ENCODE measurements at places on chromosomes 4 and X.

GRCh38 chrX:12997906-12998687 lies 23.2 kb downstream of the TMSB4X start:
- no peak for DNase-seq

DNA sequence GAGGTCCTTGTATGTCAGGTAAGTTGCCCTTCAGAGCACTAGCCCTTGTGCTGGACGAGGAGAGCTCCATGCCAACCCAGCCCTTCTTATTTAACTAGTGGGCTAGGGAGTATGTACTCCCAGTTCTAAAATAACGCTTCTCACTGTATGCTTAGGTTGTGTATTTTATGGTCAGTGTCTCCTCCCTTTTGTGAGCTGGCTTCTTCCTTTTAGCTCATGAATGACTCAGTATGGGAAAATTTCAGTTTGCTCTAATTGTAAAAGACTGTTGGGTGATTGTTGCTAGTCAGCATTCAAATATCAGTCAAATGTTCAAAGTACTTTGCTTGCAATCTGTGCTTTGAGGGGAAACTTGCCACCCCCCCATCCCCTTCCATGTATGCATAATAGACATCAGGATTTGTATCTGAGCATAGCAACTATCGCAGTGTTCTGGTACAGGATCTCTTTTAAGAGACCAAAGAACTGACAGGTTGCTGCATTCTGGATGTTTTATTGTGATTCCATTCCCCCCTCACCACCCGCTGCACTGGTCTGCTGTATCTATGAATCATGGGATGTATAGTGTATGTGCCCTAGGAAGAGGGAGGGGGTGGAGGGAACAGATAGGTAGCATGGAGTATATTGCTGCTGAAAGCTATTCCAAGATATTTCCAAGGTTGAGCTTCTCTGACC lies 34.7 kb downstream of the DLG3 start:
- no peak for DNase-seq

GRCh38 chr4:184364100-184364921 lies 110.0 kb downstream of the IRF2 start:
- no peak for DNase-seq

DNA sequence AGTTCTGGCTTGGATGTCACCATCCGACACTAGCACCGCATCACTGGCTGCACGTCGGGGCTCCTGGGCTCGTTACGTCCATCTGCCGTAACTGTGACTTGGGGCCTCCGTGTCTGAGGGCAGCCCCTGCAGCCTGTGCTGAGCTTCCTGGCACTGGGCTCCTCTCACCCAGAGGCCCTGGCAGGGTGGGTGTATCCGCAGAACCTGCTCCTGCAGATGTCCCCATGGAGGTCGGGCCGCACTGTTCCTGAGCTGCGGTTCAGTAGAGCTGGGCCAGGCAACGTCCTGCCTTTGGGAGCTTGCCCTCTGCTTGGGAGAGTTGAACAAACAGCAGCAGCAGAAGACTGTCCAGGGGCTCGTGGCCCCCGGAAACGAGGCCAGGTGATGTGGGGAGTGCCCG lies 71.4 kb downstream of the RGS12 start:
- DNase-seq: no peak

DNA sequence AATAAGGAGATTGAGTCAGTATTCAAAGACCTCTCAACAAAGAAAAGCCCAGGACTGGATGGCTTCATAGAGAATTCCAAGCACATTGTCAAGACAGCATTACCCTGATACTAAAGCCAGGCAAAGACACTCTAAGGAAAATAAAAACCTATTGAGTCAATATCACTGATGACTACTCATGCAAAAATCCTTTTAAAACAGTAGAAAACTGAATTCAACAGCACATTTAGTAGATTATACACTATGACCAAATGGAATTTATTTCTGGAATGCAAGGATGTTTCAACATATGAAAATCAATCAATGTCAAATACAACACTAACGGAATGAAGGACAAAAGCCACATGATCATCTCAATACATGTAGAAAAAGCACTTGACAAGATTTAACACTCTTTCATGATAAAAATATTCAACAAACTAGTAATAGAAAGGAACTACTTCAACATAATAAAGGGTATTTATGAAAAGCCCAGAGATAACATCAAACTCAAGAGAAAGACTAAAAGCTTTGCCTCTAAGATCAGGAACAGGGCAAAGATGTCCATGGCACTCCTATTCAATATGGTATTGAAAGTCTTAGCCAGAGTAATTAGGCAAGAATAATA lies 633.3 kb downstream of the ANKRD50 start:
- no peak for DNase-seq

DNA sequence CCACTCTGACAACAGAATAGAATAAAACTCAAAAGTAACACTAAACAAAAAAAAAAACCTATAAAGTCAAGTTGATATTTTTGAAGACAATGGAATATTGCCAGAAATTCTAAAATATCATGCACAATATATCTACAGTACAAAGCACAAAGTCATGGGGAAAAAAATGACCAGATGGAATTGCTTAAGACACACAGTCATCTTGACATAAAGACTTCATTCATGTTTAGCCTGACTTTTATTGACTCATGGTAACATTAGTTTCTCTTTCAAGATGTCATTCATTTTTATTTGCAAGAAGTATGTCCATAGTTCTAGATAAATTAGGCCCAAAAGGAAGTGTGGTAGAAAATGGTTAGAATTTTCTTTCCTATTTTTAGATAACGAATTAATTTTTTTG lies 259.1 kb downstream of the CAMK2D start:
- DNase-seq: no peak

DNA sequence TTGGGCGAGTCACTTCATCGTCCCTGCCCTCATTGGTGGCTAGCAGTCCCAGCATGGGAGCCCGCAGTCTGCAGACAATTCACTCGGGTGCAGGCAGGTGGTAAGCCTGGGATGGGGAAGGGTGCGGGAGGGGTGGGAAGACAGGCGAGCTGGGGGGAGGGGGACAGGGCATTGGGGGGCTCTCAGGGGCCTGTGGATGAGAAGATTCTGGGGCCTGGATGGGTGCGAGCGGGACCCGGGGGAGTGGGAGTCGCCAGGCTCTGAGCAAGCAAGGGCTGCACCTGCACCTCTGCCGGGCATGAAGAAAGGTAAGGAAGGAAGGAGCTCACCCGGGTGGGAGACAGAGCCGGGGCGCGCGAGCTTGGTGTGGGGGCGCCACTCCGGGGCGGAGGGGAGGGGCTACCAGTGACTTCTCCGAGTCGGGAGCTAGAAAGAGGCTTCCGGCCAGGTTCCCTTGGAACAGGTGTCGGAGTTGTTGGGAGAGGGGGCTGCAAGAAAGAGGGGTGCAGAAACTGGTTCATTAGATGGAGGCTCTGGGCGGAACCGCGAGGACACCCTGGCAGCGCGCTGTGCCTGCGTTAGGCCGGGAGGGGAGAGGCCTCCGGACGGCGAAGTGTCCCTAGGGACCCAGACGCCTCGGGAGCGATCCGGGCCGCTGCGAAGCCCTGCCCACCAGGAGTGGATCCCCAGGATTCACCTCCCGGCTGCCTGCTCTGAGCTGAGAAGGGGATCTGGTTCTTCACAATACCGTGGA lies 103.4 kb upstream of the PDLIM3 start:
- DNase-seq: no peak

DNA sequence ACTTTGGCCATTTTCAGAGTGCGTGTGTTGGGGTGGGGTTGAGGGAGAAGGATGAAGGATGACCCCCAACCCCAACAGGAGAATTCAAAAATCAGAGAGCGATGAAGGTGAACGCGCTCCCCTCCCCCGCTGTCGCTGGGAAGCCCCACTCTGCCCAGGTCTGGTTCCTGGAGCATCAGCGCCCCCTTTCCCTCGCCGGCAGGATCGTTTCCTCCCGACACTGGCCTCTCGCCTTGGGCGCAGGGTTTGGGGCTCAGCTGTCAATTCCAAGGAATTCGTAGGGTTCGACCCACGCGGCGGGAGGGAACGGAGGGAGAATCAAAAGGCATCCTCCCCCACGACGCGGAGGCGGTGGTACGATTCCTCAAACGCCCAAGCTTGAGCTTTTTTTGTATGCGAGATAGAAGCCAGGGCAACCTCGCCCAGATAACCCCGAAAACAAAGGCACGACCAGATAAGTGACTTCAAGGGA lies 1.0 kb upstream of the PDGFRA start:
- DNase-seq: peak; percentile 74

DNA sequence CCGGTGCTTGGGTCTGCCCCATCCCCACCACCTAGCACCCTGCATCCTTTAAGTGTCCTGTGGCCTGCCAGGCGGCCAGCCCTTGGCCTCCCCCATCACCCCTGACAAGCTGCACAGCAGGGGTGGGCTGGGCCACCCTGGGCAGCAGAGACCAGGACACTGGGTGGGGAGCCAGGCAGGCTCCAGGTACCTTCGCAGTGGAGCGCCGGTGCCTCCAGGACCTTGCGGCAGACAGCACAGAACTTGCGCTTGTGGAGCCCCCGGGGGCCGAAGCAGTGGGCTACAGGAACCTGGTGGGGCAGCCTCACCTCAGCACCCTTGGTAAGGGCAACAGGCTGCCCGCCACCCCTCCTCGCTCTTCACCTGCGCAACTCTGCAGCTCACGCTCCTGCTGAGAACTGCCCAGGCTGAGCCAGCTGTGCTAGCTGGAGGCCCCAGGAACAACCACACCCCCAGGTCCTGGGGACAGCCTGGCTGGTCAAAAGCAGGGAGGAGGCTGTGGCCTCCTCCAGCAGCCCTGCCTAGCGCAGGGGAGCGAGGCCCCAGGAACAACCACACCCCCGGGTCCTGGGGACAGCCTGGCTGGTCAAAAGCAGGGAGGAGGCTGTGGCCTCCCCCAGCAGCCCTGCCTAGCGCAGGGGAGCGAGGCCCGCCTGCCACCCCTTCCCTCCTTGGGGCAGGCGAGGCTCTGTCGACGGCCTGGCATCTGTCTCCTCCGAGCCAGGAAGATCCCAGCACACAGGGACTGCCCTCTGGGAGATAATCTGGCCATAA lies 4.6 kb downstream of the DGKQ start:
- no peak for DNase-seq

DNA sequence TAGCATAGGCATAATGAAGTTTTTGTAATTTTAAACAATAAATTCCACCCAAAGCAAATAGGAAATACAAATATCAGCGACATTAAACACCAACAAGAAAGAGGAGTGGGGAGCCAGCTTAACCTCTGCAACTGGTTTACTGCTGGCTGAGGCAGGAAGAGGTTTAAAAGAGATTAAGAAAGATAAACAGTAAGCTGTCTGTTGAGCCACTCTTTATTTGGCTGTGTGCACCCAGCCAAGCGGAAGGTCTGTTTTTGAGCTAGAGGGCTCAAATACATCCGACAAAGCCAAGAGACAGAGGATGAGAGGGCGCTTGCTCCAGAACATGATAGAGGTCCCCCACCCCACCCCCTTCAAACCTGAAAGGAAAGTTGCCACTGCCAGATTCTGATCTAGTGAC lies 191.4 kb downstream of the MGST2 start:
- no peak for DNase-seq

- DNase-seq: no peak
Observed at GRCh38 chrX:70168238-70169188, 8.8 kb upstream of the DGAT2L6 start.

- DNase-seq: no peak
Observed at GRCh38 chr4:102606261-102606660, 105.1 kb downstream of the NFKB1 start.

DNA sequence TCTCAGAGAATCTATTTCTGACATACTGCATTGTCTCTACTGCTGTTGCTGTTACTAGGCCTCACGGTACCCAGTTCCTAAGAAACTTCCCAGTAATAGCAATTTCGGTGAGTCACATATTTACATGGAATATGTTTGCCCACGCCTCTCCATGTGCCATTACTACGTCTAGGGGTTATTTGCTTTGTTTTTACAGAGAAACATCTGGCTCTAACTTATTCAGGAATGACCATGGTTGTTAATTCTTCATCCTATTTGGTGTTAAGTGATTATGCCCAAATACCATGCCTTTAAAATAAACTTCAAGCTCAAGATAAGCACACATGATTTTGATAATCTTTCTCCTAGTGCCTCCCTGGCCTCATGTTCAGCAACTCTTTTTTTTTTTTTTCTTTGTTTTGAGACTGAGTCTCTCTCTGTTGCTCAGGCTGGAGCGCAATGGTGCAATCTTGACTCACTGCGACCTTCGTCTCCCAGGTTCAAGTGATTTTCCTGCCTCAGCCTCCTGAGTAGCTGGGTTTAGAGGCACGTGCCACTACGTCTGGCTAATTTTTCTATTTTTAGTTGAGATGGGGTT lies 101.0 kb upstream of the HS3ST1 start:
- DNase-seq: no peak

DNA sequence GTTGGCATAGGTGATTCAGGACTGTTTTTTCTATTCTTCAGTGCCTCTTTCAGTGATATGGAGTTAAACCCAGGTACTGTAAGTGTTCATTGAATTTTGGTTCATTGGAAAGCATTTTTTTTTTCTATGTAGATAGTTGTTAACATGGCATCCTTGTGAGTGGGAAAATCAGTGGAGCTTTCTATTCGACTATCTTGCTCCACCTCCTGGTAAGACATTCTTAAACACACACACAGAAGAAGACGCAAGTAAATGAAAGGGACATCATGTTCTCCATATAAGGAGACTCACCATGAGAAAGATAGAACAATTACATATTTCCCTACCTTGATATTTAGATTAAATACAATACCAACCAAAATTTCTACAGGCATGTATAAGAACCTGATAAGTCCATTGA lies 598.5 kb upstream of the SPANXN1 start:
- DNase-seq: no peak

- DNase-seq: no peak
Observed at GRCh38 chr4:78296261-78296660, 239.1 kb downstream of the FRAS1 start.

DNA sequence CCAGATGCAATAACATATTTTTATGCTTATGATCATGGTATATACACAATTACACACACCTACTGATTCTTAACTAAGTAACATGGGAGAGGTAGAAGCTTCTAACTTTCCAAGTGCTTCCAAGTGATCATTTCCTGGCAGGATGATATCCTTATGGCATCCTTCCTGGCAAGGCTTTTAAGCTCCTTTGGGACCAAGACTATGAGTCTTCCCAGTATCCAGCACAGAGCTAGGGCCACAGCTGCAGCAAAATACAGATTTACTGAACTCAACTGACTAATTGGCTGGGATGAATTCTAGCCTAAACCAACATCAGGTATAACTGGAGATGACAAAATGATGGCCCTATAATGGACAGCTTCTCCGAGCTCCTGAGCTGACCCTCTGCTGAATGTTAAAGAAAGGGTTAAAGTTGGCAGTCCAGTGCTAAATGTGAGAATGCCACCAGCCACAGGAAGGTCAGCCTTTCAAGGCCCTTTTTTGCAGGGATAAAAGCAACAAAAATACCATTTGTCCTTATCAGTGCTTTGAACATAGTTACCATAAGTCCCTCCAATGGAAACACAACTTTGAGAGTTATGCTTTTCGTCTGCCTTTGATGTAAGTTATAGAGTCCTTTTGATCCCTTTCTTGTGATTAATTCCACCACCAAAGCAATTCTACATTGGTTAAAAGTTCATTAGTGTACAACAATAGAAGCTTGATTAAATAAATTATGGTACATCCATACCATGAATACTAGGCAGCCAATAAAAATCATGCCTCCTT lies 73.4 kb downstream of the MGST2 start:
- no peak for DNase-seq
